ENCODE measurements at places on chromosomes 5 and 9.

DNA sequence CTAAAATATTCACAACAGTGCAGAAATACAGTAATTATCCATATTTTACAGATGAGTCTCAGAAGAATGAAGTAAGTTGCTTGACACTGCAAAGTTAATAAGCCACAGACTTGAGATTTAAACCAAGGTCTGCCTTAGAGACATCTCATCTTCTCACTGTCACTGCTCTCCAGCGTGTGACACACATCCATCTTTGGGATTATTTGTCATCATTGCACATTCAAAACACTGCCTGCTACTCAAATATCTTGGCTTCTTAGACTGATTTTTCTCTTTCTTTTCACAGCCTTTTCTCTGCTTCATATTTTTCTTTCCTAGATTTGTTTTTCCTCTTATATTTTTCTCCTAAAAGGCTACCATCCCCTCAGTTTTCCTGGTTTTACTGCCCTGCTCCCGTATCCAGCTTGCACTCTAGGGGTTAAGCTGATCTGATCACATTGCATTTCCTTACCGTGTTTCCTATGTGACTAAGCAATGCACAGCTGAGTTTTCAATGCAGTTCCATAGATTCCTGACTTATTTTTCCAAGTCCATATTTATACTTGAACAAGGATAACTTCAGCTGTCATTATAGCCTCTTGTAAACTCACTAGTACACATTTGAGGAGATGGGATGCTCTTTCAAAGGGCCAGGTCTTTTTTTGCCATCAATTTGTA, 353.0 kb downstream of the PLK2 start:
- no peak for DNase-seq

GRCh38 chr5:127580731-127581130, 63.3 kb downstream of the PRRC1 start:
- no peak for DNase-seq

GRCh38 chr5:128303593-128303992, 220.0 kb downstream of the SLC12A2 start:
- no peak for DNase-seq

- DNase-seq: no peak
These were observed 81.5 kb downstream of the C9orf50 start for GRCh38 chr9:129539446-129539845.

- no peak for DNase-seq
These were observed 498.6 kb upstream of the GRIN3A start for GRCh38 chr9:102237094-102237493.

GRCh38 chr9:103942200-103942599, 151.9 kb upstream of the SMC2 start:
- DNase-seq: no peak

DNA sequence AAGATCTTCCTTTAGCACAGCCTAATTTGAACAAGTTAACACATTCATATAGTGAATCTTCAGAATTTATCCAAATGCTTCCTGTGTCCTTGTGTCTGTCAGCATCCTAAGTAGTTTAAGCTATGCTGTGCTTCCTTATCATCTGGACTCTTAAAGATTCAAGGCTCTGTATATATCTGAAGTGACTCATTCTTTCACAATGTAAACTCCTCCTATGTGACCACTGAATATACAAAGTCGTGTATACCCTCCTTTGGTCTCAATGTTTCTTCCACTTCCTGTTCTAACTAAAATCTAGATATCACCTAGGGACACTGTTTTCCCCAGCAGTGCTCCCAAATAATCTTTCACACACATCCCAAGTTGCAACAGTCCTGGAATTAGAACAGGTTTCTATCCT, 935.7 kb upstream of the NUDT12 start:
- no peak for DNase-seq

GRCh38 chr5:143782588-143783386, 29.2 kb upstream of the HMHB1 start:
- DNase-seq: no peak

DNA sequence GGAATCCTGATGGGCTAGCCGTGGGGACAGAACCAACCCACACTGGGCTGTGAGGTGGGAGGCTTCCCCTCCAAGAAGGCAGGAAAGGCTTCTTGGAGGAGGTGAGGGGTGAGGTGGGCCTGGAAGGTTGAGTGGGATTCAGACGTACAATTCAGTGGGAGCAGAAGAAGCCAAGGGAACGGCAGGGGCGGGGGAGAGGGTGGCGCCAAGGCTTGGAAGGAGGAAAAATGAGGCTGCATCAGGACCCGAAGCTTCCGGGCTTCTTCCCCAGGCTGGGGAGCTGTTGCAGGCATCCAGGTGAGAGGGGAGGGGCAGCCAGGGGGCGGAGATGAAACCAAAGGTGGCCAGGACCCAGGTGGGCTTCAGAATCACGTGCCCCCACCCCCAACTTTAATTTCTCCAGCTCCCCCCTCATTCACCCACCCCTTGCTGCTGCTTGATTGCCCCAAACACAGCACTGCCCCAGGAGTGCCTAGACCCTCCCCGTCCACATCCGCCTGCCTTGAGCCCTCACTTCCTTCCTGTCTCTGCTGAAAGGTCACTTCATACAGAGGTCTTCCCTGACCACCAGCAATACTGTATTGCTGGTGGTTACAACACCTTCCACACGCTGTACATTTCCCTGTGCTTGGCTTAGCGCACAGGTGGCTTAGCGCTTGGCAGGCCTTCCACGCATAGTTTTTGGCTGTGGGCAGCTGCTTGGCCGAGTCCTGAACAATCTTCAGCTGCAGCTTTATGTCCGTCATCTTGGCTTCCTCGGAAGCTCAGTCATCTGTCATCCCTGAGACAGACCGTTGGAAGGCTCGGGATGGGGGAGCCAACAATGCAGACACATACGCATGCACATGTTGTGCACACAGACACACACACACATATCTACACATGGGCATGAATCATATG, 193.5 kb downstream of the RGS3 start:
- DNase-seq: no peak

- DNase-seq: no peak
These were observed 170.8 kb upstream of the FBN2 start for GRCh38 chr5:128708841-128709240.

- no peak for DNase-seq
These were observed 1.6 kb downstream of the BICD2 start for GRCh38 chr9:92762781-92763708.

DNA sequence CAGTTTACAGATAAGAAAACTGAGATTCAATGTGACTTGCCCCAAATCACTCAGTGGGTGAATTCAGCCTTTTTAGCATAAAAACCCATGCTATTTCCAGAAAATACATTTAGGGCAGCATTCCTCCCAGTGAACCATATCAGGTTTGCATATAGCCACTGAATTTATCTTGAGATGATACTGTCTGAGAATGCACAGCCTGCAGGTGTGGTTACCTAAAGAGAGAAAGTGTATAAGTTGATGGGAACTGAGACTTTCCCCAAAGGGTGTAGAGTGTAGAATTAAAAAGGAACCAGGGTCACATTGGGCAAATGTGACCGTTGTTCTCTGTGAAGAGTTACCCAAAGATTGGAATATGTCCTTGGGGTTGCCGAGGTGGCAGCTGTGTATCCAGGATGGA, 100.0 kb upstream of the PIK3R1 start:
- DNase-seq: no peak

GRCh38 chr9:131762356-131762932, 22.6 kb upstream of the RAPGEF1 start:
- peak; percentile 81 for DNase-seq

GRCh38 chr9:134058716-134059115, 9.1 kb downstream of the BRD3 start:
- DNase-seq: no peak

DNA sequence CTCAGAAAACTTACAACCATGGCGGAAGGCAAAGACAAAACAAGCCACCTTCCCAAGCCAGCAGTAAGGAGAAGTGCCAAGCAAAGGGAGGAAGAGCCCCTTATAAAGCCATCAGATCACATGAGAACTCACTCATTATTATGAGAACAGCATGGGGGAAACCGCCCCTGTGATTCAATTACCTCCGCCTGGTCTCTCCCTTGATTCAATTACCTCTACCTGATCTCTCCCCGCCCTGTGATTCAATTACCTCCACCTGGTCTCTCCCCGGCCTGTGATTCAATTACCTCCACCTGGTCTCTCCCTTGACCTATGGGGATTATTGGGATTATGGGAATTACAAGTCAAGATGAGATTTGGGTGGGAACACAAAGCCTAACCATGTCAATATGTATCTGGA, 467.3 kb upstream of the FTMT start:
- no peak for DNase-seq

DNA sequence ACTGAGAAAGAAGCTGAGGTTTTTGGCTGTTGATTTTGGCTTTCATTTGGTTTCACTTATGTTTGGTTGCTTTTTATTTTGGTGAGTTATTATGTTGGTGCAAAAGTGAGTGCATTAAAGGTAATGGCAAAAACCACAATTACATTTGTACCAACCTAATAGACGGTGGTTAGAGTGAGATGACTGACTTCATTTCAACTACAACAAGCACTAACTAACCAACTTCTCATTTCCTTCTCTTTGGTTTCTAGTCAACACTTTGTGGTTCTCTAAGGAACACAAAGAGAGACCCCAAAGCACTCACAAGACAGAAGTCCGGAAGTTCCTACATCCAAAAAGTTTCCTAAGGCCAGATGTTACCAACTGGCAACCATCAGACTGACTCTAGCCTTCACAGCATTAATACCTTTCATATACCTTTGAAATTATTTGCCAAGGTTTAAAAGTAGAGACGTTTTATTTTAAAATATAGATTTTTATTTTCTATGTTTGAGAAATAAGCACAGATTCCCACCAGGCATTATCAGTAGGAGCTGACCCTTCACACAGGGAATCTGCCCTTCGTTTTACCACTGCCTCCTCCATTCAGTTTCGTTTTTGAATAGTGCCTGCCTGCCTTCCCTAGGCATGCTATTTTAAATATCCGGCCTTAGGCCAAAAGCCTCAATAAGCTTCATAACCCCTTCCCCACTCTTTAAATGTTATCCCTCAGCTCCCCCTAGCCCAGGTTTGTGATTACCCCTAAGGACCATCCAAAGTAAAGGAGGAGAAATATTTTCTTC, 301.1 kb upstream of the PTGER4 start:
- DNase-seq: no peak

GRCh38 chr5:83889971-83890745, 169.5 kb upstream of the HAPLN1 start:
- no peak for DNase-seq

Data from body of pancreas (tissue), 4 donors.